Esophagus squamous epithelium (tissue), 5 donors: ENCODE measurements at places on chromosomes 4 and X.

GRCh38 chr4:110049951-110050925 lies 137.6 kb downstream of the EGF start:
- DNase-seq, result no peak

DNA sequence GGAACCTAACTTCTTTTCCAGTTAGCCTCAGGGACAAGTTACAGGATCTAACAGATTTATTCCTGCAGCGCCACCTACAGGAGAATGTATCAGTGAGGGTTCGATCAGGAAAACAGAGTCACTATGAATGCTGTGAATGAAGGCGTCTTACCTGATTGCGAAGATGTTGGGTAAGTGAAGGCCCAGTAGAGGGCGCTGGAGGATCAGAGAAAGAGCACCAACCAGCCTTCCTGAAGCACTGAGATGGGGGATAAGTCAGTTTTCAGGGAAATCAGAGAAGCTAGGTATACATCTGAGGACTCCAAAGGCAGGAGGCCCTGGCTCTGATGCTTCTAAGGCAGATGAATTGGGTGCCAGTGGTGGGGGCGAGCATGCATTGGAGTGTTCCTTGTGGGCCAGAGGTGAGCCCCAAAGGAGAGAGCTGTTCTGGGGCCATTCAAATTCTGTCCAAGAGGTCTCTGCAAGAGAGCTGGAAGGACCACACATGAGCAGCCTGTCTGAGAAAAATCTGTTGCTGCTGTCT lies 169.9 kb upstream of the AADAT start:
- DNase-seq, result no peak

- no peak for DNase-seq
Observed at GRCh38 chrX:119459181-119459580, 9.1 kb upstream of the SLC25A5 start.

GRCh38 chr4:4501679-4502078 lies 40.2 kb downstream of the STX18 start:
- DNase-seq, result no peak
